ENCODE measurements at places on chromosomes 2 and 18. TPM values are rescaled to one million over a fixed set of nuclear protein-coding genes. Genes with fewer than 3 reads are reported as not detected.

DNA sequence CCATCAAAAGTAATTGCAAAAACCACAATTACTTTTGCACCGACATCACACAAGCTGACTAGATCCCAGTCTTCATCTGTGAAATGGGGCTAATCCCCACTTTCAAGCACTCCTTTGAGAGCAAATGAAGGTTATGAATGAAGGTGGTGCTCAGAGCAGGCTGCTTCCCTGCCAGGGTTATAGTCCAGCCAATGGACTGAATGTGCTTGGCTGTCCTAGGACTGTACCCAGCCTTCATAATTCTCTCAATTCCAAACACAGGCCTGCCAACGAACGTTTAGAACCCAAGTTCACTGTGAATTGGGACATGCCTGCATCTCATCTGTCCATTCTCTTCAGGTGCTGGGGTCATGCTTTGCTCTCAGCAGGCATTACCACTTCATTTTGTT, 27.8 kb upstream of the ICOS start:
- peaks cover under 1% of the 10 kb centered on the region for H3K27me3 ChIP-seq
- no peaks in the 10 kb centered on the region for H3K36me3 ChIP-seq
- no peak for DNase-seq
- no peak overlapping the region for H3K27ac ChIP-seq
- no peak overlapping the region for H3K4me3 ChIP-seq

DNA sequence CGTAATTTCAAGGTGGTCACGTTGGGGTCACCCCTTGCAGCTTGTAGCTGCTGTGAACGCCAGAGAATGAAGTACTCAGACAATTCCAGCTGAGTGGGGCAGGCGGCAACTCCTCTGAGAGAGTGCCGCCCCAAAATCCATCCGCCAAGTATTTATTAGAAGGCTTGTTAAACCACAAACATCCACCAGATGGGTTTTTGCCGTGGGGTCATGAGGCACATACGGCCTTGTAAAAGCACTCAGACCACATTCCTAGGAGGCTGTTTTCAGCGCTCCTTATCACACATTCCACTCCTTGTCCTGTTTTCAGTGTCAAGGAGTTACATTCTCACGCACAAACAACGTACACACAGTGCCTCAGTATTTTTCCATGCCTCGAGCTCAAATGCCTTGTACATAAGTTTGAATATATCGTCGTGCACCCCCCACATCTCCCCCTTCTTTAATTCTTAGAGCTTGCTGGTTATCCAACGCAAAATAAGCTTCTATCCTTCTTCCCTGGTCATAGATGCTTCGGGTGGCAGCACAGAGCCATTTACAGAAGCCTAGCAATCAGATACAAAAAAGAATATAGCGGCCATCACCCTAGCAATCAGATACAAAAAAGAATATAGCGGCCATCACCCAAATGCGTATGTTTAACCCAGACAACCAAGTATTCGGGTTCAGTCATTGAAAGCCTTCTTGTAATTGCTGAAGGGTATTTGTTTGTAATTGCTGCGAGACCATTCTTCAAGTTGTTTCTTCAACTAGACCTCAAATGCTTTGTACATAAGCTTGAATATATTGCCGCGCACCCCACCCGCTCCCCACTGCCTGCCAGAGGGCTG, 7.3 kb downstream of the ALPP start:
- H3K27me3 ChIP-seq, result peaks cover 18% of the 10 kb centered on the region
- H3K27ac ChIP-seq, result peak overlapping the region; percentile 30
- H3K36me3 ChIP-seq, result no peaks in the 10 kb centered on the region

DNA sequence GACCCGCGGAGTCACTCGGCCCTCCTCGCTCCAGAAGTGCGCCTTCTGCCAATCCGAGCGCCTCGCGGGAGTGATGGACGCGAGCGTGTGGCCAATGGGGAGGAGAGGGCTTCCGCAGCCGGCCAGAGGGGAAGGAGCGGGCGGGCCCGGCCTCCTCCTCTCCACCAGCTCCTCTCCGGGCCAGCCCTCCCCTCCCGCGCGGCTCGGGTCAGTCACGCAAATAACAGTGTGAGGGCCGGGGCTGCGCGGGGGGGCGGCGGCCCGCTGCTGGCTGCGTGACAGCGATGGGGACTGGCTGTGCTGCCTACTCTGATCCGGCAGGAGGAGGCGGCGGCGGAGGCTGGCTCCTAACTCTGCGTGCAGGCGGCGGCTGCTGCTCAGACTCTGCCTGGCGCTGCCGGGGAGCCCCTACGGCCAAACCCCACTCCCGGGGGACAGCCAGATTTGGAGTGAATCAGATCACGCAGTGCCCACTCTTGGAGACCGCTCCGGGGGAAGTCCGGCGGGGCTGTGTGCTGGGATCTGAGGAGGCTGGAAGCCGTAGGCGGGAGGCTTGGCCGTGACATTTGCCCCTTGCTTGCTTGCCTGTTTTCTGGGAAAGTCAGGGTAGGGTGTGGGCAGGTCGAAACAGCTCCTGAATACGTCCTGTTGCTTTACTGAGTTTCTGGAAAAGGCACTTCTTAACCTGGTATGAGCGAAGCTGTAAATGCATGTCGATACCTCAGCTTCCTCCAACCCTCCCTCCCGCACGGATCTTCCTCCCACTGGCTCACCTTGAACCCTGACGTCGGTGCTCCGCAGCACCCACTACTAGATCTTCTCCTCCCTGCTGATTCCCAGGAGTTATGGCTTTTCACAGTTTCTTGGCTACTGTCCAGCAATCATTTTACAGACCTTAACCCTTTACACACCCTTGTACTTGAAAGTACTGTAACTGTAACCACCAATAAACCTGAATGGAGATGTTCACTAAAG, 97.9 kb upstream of the SERTAD2 start:
- H3K36me3 ChIP-seq, result no peaks in the 10 kb centered on the region
- H3K27me3 ChIP-seq, result no peaks in the 10 kb centered on the region
- peak overlapping the region; percentile 99 for H3K27ac ChIP-seq

DNA sequence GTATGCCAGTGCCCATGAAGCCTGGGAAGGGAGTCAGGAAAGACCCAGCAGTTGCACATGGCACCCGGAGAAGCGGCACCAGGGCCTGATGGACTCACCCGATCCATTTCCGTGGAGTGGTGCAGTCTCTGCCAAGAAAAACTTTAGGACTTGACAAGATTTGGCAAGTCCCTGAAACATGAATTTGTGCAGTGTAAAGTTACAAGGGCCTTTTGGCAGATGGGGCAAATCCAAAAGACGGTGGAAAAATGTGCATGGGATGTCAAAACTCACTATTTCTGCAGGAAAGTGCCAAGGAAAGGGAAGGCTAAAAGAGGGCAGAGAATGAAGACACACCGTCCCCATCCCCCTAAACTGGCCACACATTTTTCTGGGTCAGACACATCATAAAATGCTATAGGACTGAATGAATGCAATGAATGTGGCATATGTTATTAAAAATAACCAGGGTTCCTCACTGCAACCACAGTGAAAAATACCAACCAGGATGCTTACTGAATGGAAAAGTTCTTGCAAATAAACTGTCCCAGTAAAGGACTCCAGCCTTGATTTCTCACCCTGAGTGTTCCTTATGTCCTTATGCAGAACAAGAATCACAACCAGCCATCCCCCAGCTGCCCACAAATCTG, 173.5 kb upstream of the SIX2 start:
- peak overlapping the region; percentile 90 for H3K27ac ChIP-seq
- H3K36me3 ChIP-seq, result no peaks in the 10 kb centered on the region
- peaks cover 69% of the 10 kb centered on the region for H3K4me1 ChIP-seq
- H3K4me3 ChIP-seq, result no peak overlapping the region

GRCh38 chr2:95309599-95309998, 12.5 kb downstream of the KCNIP3 start:
- no peak overlapping the region for H3K4me3 ChIP-seq
- no peaks in the 10 kb centered on the region for H3K36me3 ChIP-seq
- peaks cover 8% of the 10 kb centered on the region for H3K27me3 ChIP-seq
- H3K27ac ChIP-seq, result no peak overlapping the region
- no peaks in the 10 kb centered on the region for H3K4me1 ChIP-seq

GRCh38 chr18:59730896-59731295, 33.7 kb upstream of the CCBE1 start:
- DNase-seq, result no peak
- no peak overlapping the region for H3K4me3 ChIP-seq
- H3K27me3 ChIP-seq, result no peaks in the 10 kb centered on the region
- no peak overlapping the region for H3K27ac ChIP-seq
- H3K36me3 ChIP-seq, result no peaks in the 10 kb centered on the region

- no peak overlapping the region for H3K27ac ChIP-seq
- H3K4me1 ChIP-seq, result peaks cover 11% of the 10 kb centered on the region
- no peaks in the 10 kb centered on the region for H3K27me3 ChIP-seq
- no peak for DNase-seq
Measured at GRCh38 chr2:223269386-223269785, 217.4 kb downstream of the KCNE4 start.

GRCh38 chr2:173432049-173432754, 77.5 kb downstream of the CDCA7 start:
- H3K27me3 ChIP-seq, result peaks cover 4% of the 10 kb centered on the region
- peaks cover 19% of the 10 kb centered on the region for H3K4me1 ChIP-seq
- no peaks in the 10 kb centered on the region for H3K36me3 ChIP-seq
- H3K27ac ChIP-seq, result no peak overlapping the region

- H3K4me3 ChIP-seq, result no peak overlapping the region
- H3K27ac ChIP-seq, result no peak overlapping the region
- DNase-seq, result no peak
- peaks cover 7% of the 10 kb centered on the region for H3K36me3 ChIP-seq
- H3K4me1 ChIP-seq, result no peaks in the 10 kb centered on the region
Measured at GRCh38 chr2:173271825-173272224, 82.8 kb upstream of the CDCA7 start.

GRCh38 chr2:99559075-99559662, 69.4 kb upstream of the REV1 start:
- H3K27ac ChIP-seq, result peak overlapping the region; percentile 67
- H3K4me3 ChIP-seq, result no peak overlapping the region
- H3K27me3 ChIP-seq, result no peaks in the 10 kb centered on the region
- H3K36me3 ChIP-seq, result peaks cover 18% of the 10 kb centered on the region
- H3K4me1 ChIP-seq, result peaks cover 34% of the 10 kb centered on the region

GRCh38 chr2:65701191-65701590, 268.8 kb upstream of the SPRED2 start:
- peaks cover 32% of the 10 kb centered on the region for H3K27me3 ChIP-seq
- H3K36me3 ChIP-seq, result no peaks in the 10 kb centered on the region
- H3K4me3 ChIP-seq, result no peak overlapping the region
- no peak for DNase-seq
- no peak overlapping the region for H3K27ac ChIP-seq

DNA sequence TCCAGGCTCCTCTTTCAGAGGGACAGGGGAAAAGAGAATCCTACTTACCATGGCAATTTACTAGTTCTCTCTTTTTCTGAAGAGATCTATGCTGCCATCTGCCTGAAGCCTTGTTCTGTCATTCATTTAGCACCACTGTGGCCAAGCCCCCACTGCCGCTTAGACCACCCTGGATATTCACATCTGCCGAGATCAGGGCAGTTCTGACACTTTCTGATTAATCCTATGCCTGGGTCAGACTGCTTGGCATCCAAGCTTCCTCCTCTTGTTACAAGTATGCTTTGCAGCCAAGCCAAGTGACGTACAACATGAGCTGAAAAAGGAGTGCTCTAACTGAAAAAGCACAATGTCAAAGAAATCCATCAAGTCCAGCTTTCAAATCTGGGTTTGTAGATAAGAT, 332.6 kb downstream of the SUCLG1 start:
- no peaks in the 10 kb centered on the region for H3K4me1 ChIP-seq
- H3K27me3 ChIP-seq, result no peaks in the 10 kb centered on the region
- H3K36me3 ChIP-seq, result no peaks in the 10 kb centered on the region
- DNase-seq, result no peak

- no peak overlapping the region for H3K4me3 ChIP-seq
- H3K27ac ChIP-seq, result no peak overlapping the region
- H3K27me3 ChIP-seq, result no peaks in the 10 kb centered on the region
- H3K36me3 ChIP-seq, result peaks cover 2% of the 10 kb centered on the region
- peaks cover 3% of the 10 kb centered on the region for H3K4me1 ChIP-seq
- no peak for DNase-seq
Measured at GRCh38 chr18:3950668-3951404, 500.9 kb downstream of the TGIF1 start.

DNA sequence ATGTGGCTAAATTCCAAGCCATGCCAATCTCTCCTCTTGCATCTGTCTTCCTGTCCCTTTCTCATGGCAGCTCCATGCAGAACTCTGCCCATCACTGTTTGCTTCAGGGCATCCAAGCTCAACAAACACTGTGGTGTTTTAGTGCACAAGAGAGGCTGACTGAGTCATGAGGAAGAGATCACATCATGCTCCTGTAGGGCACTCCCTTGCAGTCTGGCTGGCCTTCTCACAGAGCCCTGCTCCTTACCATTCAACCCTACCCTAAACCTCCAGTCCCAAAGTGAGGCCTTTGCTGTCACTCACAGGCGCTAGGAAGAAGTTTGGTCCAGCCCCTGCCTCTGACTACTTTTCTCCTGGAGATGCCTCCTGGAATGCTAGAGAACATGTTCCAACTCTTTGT, 194.0 kb downstream of the LRATD1 start:
- no peaks in the 10 kb centered on the region for H3K36me3 ChIP-seq
- H3K27ac ChIP-seq, result no peak overlapping the region
- no peaks in the 10 kb centered on the region for H3K27me3 ChIP-seq
- DNase-seq, result no peak
- no peak overlapping the region for H3K4me3 ChIP-seq

GRCh38 chr2:173999272-173999671, 34.1 kb upstream of the SP3 start:
- no peaks in the 10 kb centered on the region for H3K36me3 ChIP-seq
- peaks cover 6% of the 10 kb centered on the region for H3K27me3 ChIP-seq
- H3K27ac ChIP-seq, result peak overlapping the region; percentile 2
- DNase-seq, result no peak

DNA sequence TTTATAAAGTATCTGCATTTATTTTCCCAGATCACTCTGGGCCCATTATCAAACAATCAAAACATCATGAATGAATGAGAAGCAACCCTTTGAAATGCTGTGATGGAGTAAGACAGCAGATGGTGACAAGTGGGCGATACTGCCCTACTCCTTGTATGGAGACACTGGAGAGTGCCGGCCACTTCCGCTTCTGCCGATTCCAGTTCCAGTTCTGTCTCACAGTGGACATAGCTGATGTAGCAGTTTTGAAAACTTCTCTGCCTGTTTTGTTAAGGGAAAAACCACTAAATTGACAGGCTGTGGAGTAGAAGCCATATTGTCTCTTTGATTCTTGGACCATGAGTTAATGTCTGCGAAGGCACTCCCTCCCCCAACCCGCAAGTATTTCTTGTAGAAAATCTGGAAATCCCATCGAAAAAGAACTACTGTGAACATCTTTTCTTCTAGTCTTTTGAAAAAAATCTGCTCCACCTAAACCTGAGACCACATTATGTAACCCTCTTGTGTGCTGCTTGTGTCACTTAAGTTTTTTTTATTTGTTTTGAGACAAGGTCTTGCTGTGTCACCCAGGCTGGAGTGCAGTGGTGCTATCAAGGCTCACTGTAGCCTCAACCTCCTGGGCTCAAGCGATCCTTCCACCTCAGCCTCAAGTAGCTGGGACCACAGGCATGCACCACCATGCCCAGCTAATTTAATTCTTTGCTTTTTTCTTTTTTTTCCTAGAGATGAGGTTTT, 133.5 kb downstream of the TANC1 start:
- H3K4me3 ChIP-seq, result no peak overlapping the region
- H3K27ac ChIP-seq, result no peak overlapping the region
- H3K4me1 ChIP-seq, result peaks cover 33% of the 10 kb centered on the region
- H3K27me3 ChIP-seq, result no peaks in the 10 kb centered on the region

DLGAP1 gene
- total RNA-seq, result 6.0 TPM

YPEL5 gene
- total RNA-seq, result 75.3 TPM

ACVR1C gene
- total RNA-seq, result 0.05 TPM

EPHA4 gene
- total RNA-seq, result 6.8 TPM

ST8SIA3 gene
- total RNA-seq, result not detected

ARHGAP28 gene
- total RNA-seq, result 17.9 TPM

WDR33 gene
- 33.3 TPM for total RNA-seq

Data from chondrocyte (in vitro differentiated cells).